ENCODE measurements at places on chromosomes 6 and 20. TPM values are rescaled to one million over a fixed set of nuclear protein-coding genes. Genes with fewer than 3 reads are reported as not detected.

Gene MPIG6B
- total RNA-seq, result not detected

Gene ID1
- 46.1 TPM for total RNA-seq

Gene TMEM30A
- 167 TPM for total RNA-seq

Gene PGC
- total RNA-seq, result under 0.01 TPM

Gene POPDC3
- total RNA-seq, result 5.3 TPM

Gene CCDC170
- 0.41 TPM for total RNA-seq

Gene TCP11
- 0.41 TPM for total RNA-seq

Gene ADAM33
- total RNA-seq, result 2.4 TPM

Gene NMBR
- total RNA-seq, result 4.9 TPM

Gene TPD52L1
- total RNA-seq, result 9.4 TPM

Gene PBX2
- 11.8 TPM for total RNA-seq

Gene FKBP5
- total RNA-seq, result 3.3 TPM

Gene RPP21
- total RNA-seq, result 23.2 TPM

Gene NKAPL
- total RNA-seq, result 3.7 TPM

DNA sequence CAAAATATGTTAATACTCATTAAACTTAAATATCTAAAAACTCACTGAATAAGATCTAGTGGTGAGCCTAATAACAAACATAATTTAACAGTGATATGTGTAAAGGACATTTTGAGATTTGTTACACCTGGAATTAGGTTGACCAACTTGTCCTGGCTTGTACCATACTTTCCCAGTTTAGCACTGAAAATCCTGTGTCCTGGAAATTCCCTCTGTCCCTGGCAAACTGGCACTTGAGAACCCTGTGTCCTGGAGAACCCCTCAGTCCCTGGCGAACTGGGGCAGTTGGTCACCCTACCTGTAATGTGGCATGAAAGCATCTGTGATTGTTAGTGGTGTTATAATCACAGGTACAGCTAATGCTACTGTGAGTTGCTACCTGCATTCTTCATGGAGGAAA, 6.9 kb upstream of the PRND start:
- no peak for DNase-seq

DNA sequence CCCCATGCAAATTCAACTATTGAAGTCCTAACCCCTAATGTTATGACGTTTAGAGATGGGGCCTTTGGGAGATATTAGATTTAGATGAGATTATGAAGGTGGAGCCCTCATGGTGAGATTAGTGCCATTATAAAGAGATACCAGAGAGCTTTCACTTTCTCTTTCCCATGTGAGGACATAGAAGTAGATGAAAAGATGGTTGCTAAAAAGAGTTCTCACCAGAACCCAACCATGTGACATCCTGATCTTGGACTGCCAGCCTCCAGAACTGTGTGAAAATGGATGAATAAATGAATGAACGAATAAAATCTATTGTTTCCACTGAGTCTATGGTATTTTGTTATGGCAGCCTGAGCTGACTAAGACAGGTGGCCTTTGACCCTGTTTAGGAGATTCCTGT, 50.6 kb upstream of the FBXO30 start:
- no peak for DNase-seq

DNA sequence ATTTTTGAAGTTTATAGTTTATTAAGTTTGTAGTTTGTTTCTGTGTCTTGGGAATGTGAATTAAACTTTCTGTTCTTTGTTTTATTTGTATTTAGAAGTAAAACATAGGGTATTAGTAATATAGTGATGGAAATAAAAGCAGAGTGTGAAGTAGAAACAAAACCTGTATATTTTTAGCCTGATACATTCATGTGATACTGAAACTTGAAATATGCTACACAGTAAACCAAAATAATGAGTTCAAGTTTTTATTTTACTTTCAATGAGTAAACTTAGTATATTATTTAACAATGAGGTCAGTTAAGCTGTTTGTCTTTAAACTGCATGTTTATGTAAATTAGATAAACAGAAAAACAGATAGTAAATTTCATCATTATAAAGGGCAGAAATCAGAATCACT, 1592.6 kb downstream of the GRIK2 start:
- no peak for DNase-seq

DNA sequence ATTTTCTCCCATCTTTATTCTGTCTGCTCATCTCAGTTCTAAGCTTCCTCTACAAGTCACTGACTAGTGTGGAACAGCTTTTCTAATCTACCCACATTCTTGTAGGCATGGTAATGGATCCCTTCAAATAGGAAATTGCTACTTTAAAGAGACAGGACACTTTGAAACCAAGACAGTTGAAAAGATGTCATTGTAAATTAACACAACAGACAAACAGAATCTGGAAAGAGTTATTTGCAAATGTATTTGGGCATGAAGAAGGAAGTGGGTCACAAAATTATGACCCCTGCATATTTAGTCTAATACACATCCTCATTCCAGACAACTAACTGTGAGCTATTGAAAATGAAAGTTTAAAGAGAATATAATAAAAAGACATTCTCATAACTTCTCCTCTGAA, 298.2 kb upstream of the MARCKS start:
- no peak for DNase-seq

- DNase-seq, result no peak
Observed at GRCh38 chr20:18986146-18986830, 172.7 kb downstream of the SCP2D1 start.

GRCh38 chr6:1716868-1717267, 107.2 kb downstream of the FOXC1 start:
- no peak for DNase-seq

DNA sequence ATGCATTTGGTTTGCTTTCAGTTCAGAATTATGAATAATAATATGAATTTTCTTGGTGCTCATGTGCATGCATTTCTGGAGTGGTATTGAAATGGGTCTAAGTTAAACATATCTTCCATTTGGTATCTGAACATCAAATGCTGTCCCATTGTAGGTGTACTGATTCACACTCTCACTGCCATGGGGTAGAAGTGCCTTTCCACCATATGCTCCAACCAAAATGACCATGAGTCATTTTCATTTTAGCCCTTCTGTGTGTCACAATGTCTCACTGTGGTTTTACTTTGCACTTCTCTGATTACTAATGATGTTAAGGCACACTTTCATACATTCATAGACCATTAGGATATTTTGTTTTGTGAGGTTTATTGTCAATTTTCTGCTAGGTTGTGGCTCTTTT, 211.9 kb downstream of the HAO1 start:
- no peak for DNase-seq

DNA sequence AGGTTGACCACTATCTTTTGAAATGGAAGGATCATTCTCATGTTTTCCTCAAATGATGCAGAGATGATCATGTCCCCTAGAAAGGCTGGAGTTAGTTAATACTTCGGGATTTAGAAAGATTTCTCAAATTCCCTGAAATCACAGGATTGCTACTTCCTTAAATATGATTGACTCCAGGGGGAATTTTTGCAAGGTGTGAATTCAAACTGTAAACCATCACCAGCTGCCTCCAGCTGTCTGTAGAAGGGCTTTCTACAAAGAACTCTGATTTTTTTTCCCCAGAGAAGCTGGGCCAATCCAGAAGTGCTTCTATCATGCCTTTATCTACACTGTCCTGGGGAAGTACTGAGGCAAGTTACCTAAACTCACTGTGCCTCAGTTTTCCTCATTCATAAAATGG, 114.5 kb downstream of the EDN1 start:
- DNase-seq, result no peak

GRCh38 chr6:169978615-169979161, 227.3 kb downstream of the ERMARD start:
- DNase-seq, result no peak

DNA sequence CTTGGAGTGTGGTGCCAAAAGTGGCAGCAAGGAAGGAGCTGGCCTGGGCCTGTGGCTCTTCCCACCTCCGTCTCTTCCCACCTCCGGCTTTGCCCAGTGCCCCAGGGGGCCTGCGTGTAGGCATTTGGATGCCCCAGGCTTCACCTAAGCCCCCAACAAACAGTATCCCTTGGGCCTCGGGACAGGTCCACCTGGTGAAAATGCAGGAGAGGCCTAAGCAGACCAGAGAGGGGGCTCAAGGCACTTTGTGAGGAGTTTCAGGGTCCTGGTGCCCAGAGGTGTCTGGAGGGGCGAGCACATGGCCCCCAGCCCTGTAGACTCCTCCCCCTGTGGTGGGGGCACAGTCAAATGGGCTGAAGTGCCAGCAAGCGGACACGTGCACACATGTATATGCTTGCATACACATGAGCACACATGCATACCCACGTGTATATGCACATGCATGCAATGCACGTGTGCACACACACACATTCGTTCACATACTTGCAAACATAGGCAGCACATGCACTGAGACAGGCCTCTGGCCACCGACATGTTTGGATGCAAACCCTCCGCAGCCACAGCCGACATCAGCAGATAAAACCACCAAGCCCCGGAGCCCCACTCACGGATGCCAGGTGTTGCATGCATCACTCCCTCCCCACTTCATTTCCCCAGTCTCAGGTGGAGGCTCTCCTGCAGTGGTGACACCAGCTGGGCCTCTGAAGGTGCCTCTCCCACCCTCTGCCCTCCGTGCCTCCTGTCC, 124.5 kb downstream of the TAF4 start:
- no peak for DNase-seq

- no peak for DNase-seq
Observed at GRCh38 chr6:111828809-111829208, 44.4 kb downstream of the FYN start.

GRCh38 chr6:168703990-168704389, 263.0 kb downstream of the SMOC2 start:
- DNase-seq, result no peak

GRCh38 chr6:151254451-151255081, 14.8 kb downstream of the AKAP12 start:
- DNase-seq, result no peak

- no peak for DNase-seq
Observed at GRCh38 chr6:90194371-90194841, 102.2 kb downstream of the BACH2 start.

GRCh38 chr6:12849809-12850198, 133.2 kb downstream of the PHACTR1 start:
- no peak for DNase-seq

GRCh38 chr6:23272536-23272935, 703.2 kb downstream of the HDGFL1 start:
- no peak for DNase-seq

DNA sequence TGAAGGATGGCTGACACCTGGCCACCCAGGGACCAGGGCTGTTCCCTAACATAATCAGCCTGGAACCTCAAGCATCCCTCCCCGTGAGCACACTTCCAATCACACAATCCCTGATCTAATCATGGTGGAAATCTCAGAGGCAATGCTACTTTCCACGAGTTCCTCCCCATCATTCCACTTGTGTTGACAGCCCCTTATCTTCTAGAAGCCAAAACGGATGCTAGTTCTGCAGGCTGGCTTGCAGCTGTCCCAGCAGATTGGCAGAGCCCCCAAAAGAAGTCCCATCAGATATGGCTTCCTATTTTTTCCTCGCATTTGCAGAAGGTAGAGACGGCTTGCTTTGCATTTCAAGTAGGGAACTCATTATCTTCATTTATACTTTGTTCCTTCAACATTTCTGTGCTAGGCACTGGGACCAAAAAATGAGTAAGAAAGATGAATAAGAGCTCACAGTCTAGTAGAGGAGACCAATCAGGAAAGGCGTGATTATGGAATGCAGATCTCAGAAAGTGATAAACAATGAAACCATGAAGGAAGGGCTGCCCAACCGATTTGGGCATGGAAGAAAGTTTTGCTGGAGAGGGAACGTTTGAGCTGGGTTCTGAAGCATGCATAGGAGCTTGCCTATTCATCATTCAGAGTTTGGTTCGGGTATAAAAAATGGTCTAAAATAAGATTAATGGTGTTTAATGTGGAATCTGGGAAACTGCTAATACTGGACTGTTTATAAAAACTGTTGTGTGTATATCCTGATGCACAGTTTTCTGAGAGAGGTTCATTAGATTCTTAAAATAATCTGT, 44.6 kb upstream of the TBC1D7 start:
- DNase-seq, result no peak

DNA sequence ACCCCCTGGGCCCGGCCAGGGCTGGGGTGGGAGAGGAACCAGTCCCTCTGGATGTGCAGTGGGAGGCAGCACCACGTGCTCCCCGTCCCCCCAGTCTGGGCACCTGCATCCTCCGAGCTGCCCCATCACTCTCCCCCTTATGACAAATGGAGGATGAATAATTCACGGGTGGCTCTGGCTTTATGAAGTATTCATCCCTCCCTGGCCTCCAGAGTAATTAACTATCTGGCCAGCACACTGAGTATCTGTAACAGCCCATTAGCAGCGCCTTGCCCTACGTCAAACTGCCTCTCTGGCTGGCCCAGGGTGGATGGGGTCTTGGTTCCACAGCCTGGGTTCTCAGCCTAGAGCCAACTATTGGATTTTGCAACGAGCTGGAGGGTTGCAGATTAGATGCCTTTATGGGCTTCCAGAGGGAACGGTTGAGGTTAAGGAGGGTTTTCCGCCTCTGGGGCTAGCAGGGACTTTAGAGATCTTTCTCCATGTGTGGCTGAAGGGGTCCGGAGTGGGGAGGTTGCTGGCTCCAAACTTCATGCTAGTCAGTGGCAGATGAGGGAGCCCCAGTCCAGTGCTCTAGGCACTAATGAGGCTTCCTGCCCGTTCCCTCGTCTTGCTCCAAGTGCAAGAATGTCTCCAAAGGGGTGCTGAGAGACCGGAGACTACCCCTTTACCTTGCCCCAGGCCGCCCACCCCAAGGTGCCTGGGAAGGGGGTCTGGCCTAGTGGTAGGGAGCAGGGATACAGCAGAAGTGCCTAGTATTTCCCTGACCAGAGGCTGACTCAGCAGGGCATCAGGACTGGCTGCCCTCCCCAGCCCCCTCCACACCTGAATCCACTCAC, 53.5 kb upstream of the MLN start:
- no peak for DNase-seq

DNA sequence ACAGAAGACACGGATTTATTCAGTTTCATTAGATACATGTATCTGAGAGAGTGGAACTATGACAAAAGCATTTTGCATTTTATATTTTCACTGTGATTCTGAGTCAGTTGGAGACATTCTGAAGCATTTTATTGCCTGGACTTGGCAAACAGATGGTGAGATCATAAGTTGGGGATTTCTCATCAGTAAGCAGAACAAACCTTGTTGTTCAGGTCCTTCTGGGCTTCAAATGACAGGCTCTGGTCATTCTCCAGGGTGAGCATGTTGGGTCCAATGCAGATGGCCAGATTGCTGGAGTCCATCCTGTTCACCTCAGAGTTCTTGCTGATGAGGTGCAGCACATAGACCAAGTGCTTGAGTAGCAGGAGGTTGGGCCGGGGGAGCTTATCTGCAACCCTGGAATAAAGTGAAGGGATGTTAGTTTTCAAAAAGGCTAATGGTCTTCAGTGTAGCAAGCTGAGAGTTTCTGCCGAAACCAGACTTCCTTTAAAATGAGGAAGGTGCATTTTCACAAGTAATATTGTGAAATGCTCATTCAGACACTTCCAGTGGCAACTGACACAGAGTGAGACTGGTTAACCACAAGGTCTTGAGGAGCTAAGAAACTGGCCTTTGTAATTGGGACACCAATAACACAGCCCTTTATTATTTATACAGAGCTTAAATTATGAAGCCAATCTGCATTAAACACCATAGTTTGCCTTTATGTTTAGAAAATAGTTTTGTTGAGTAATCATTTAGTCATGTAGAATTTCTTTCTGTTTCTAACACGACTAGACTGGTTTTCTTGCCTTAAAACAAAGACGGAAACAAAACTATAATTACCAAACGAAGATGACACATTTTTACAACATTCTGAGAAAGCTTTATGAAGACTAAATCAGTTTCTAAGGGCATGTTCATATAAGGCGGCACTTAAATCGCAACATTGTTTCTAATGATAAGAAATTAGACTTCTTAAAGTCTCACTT, 5.6 kb downstream of the TAGAP start:
- no peak for DNase-seq
